Inflammatory macrophage treated with lipopolysaccharide for 4 hours (primary cell): ENCODE measurements at places on chromosomes 2 and 18.
A peak's percentile ranks its signal among the peaks of the same experiment; 100 is the strongest.

DNA sequence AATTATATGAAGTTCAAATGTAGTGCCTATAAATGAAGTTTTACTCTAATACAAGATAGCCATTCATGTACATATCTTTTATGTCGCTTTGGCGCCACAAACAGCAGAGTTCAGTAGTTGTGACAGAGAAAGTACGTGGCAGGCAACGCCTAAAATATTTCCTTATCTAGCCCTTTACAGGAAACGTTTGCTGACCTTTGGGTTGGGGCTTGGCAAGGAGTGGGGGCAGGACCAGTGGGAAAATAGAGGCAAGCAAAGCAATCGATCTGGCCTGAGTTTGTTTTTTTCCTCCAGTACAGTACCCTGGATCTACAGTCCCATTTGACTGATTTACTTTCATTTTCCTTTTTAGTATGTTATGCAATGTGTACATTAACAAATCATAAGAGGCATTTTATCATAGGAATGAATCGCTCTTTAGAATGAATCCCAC, 13.1 kb downstream of the CCDC68 start:
- DNase-seq: peak; percentile 82

- no peak for DNase-seq
These were observed 454.6 kb upstream of the TRIB2 start for GRCh38 chr2:12261986-12262680.

DNA sequence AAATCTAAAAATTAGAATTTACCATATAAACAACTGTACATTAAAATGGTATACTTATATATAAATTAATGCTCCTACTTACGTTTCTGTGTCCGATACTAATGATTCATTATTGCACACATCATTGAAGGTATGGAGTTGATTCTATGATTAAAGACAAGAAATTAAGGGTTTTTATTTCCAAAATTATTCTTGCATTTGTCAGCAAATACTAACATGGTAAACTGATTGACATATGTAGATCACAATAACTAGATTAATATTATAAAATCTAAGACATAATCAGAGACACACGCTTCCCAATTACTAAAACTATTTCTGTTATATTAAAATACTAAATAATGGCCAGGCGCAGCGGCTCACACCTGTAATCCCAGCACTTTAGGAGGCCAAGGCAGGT, 92.6 kb downstream of the USP34 start:
- DNase-seq: no peak

DNA sequence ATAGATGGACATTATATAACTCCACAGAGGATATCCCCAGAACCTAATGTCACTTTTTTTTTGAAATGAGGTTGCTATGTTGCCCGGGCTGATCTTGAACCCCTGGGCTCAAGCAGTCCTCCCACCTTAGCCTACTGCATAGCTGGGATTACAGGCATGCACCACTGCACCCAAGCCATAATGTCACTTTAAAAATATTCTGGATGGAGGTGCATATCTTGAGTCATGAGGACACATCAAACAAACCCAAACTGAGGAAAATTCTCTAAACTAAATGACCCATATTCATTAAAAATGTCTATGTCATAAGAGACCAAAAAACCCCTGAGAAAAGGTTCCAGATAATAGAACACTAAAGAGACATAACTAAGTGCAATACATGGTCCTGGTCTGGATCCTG, 36.3 kb downstream of the OSGEPL1 start:
- DNase-seq: no peak

- DNase-seq: no peak
These were observed 103.6 kb downstream of the NXPH2 start for GRCh38 chr2:138676619-138677021.
